ENCODE measurements at places on chromosomes 6 and 20. TPM values are rescaled to one million over a fixed set of nuclear protein-coding genes. Genes with fewer than 3 reads are reported as not detected.

HCK gene
- total RNA-seq = 9.2 TPM

CASS4 gene
- 2.4 TPM for total RNA-seq

SEMG1 gene
- total RNA-seq = not detected

TMEM200A gene
- not detected for total RNA-seq

JPH2 gene
- 168 TPM for total RNA-seq

GRCh38 chr6:259901-260508, 32.3 kb upstream of the DUSP22 start:
- no peak for DNase-seq

DNA sequence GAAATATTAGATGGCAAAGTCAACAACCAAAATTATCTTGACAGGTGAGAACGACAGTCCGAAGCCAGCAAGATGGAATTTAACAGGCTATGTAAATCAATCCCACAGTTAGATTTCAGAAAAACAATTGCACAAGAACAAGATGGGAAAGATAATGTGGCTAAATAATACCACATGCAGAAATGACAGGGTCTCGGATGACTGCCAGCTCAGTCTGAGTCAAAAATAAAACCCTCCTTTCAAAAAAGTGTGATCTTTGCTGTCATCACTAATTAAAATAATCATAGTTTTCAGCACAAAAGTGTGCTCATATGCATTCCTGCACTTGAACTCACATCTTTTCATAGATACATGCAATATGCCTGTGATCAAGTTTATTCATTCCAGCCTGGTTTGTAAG, 25.9 kb downstream of the FOXQ1 start:
- no peak for DNase-seq

- DNase-seq = no peak
Observed at GRCh38 chr6:69796073-69796641, 653 bp downstream of the LMBRD1 start.

DNA sequence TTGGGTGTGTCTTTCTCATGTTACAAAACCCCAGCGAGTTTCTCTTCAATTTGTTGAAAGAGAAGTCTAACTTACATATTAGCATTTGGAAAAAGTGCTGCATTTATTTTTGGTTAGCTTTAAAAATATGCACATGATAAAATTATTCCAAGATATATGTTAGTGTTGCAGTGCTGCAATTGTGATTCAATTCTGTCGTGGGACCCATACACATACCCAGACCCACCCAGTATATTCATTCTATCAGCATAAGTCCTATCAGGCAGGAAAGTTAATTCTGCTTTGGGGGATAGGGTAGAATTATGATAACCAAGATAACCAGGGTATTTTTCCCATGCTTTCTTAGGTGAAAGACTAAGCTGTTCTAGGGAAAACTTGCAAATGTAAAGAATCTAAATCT, 313.5 kb downstream of the EPHA7 start:
- DNase-seq = no peak

GRCh38 chr6:17149571-17149970, 47.7 kb downstream of the STMND1 start:
- no peak for DNase-seq

- no peak for DNase-seq
Observed at GRCh38 chr6:111842891-111843290, 30.4 kb downstream of the FYN start.

GRCh38 chr6:128883906-128884305, 968 bp downstream of the LAMA2 start:
- no peak for DNase-seq

DNA sequence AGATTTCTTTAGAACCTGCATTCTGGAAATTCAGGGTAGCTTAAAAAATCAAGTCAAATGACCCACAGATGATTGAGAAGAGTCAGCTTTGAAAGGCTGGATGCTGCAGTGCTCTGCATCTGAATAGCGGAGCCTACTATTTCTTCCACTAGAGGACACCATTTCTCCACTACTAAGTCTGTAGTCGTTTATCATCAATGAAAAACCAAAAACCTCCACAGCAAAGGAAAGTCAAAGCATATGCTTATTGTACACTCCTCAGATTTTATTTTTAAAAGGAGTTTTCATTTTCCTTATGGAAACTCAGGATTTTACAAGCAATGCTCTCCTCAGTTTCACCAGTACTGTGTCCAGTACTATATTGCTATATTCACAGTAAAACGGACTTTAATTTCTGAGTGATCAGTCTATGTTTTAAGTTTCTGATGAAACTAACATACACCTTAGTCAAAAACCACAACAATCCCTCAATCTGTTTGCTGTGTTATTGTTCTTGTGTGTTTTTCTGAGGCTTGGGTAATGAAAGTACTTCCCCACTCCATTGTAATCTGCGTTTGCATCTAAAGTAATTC, 50.5 kb upstream of the ENPP5 start:
- DNase-seq = no peak

- DNase-seq = no peak
Observed at GRCh38 chr20:34269996-34270627, 28.9 kb downstream of the ASIP start.

GRCh38 chr6:150004783-150005717, 20.3 kb downstream of the RAET1L start:
- peak; percentile 94 for DNase-seq

Data from right atrium auricular region (tissue), 2 donors.